ENCODE measurements at places on chromosomes 1 and 21.

GRCh38 chr1:66779475-66780078 is 21.5 kb downstream of the INSL5 start:
- DNase-seq, result no peak

DNA sequence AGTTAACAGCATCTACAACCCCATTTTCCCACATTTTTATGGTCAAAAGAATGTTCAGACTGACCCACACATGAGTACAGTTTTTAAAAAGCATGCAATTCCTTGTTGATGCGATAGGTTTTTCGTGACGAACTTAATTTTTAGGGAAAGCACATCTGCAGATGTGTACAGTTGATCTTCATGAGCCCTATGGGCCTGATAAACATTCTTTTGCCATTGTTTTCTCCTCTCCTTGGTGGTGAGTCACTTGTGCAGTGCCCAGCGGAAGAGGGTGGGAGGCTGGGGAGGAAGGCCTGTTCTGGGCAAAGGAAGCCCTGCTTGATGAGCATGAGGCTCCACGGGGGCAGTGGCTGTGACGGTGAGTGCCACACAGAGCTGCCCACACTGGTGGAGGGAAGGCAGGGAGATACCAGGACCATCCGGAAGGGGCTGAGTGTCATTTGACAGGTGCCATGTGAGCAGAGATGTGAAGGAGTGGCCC is 5.3 kb downstream of the ARF1 start:
- no peak for DNase-seq

GRCh38 chr1:7008975-7009740 is 223.9 kb downstream of the CAMTA1 start:
- DNase-seq, result no peak

DNA sequence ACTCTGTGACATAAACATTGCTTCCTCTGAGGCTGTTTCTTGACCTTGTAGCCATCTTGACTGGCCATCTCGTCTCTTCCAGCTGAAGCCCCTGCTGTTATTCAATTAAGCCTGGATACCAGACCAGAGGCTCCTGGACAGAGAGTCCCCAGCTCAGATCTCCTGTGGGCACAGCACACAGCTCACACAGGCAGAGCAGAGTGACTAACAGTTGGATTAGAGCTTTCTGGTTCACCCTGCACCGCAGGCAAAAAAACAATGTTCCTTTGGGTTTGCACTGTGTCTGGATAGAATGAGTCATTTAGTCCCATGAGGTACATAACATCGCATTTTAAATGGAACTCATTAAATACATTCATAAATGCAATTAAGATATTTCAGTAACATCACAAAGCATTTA is 33.4 kb upstream of the USH2A start:
- no peak for DNase-seq

DNA sequence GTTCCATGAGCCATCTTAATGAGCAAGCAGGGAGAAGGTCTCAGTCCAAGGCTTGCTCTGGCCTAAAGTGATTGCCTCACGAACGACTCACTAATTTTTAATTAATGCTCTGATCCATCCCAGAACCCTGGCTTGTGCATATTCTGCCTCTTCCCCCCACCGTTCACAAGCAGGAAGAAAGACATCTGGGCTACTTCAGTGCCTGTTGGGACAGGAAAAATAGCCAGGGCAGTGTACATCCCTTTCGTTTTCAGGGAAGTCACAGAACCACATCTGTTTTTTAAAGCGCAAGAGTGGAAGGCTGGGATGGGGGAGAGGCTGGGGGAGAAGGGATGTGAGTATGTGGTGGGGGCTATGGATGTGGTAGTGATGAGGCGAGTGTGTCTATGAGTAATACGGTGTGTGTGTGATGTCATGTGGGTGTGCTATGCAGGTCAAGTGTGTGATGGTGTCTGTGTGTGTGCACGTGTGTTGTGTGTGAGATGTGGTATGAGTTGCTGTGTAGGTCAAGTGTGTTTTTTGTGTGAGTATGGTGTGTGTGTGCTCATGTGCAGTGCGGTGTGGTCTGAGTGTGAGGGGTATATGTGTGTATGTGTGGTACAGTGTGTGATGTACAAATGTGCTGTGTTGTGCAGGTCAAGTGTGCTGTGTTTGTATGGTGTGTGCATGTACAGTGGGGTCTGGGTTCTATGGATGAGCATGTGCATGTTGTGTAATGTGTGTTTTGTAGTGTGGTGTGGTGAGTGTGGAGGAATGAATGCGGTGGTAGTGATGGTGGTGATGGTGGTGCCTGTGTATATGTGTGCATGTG is 64.9 kb upstream of the SYT6 start:
- DNase-seq, result no peak

GRCh38 chr1:1348420-1349255 is 580 bp downstream of the DVL1 start:
- no peak for DNase-seq

- no peak for DNase-seq
Measured at GRCh38 chr1:161017756-161018630, 3.0 kb downstream of the F11R start.

- DNase-seq, result no peak
Measured at GRCh38 chr1:1239614-1240347, 6.7 kb downstream of the C1QTNF12 start.

GRCh38 chr1:6392809-6393399 is 663 bp downstream of the ACOT7 start:
- DNase-seq, result no peak

DNA sequence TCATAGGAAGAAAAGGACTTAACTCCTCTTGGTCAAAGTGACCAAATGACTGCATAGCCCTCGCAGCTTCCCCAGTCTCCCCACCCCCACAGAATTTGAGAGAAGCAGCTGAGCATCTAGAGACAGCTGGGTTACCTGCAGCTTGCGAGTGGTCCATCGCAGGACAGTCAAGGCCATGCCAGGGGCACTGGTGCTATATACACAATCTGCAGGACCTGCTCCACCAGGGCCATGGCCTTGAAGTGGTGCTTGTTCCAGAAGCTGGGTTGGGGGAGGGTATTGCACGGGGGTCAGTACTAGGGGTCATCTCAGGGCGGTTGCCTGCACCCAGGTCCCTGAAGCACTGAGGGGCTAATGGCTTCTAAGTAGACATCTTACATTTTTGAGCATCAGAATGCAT is 10.4 kb downstream of the MRTO4 start:
- no peak for DNase-seq

- no peak for DNase-seq
Measured at GRCh38 chr1:10903821-10904220, 107.4 kb upstream of the CASZ1 start.

DNA sequence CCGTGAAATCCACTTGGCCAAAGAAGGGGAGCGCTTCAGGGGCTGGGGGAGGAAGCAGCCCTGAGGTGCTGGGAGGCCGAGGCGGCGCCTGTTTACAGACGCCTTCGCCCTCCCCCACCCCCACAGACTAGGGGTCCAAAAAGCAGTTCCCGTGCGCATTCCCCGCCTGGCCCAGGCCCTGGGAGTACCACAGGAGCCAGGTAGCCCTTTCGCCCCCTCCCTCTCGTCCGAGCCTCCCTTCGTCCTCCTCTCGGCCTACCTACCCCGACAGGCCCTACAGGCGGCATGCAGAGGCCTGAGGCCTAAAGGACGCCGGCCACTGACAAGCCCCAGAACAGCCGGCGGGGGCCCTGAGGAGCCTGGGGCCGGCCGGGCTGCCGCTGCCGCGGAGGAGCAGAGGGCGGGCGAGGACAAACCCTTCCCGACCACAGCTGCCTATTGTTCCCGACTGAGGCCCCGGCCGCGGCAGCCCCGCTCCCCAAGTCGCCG is 522 bp downstream of the RC3H1 start:
- peak; percentile 80 for DNase-seq

- no peak for DNase-seq
Measured at GRCh38 chr1:190563230-190563629, 85.6 kb upstream of the BRINP3 start.

GRCh38 chr1:100719490-100719889 is at the start of gene VCAM1:
Gene VCAM1, plus strand, starts transcription at chr1:100719742. Its CDS starts 119 bp downstream, at chr1:100719861.
- DNase-seq, result no peak

DNA sequence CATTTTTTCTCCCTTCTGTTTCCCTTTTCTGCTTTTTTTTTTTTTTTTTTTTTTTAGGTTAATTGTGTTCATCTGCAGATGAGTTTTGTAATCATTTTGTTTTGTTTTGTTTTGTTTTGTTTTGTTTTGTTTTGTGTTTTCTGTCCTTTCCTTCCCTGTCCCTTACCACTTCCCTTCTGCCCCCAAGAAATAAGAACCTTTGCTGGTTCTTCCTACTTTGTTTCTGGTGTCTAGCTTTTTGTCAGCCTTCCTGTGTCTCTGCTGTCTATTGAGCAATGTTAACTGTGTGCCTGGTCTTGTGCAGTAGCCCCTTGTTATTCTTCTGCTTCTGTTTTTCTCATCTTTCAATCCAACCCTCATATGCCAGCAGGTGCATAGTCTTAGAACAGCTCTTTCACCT is 46.0 kb downstream of the MPZL1 start:
- no peak for DNase-seq

GRCh38 chr1:186059311-186059710 is 315.7 kb downstream of the TPR start:
- DNase-seq, result no peak

DNA sequence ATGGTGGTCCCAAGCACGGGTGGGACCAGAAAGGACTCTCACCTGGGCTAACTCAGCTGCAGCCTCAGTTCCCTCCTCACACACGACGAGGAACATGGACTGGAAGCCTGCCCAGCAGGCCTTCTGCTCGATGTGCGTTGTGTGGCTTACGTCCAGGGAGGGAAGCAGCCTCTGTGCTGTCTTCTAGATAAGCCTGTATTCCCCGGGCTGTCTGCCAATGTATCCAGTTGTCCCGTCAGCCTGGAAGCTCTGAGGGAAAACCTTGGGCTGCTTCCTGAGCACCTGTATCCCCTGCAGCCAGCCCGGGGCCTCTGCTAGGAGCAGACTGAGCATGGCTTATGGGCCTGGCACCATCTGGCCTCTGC is 10.5 kb downstream of the PCSK9 start:
- DNase-seq, result no peak

- no peak for DNase-seq
Measured at GRCh38 chr1:112057736-112058135, 68.3 kb upstream of the KCND3 start.

DNA sequence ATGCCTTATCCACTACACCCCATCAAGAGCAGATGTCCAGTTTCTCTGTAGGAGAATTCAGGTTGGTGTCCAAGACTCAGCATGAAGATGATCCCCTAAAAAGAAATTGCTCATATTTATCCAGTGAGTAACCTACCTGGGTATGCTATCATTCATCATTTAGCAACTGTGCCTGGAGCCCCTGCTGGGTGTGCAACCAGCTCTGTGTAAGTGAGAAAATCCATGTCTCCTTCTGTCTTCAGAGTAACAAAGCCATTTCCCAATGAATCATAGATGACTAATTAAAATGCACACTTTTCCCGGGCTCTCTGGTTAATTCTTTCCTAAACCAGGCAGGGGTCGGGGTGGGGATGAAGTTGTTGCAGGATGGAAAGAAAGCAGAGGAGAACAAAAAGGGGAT is 35.8 kb downstream of the OLFML3 start:
- no peak for DNase-seq

DNA sequence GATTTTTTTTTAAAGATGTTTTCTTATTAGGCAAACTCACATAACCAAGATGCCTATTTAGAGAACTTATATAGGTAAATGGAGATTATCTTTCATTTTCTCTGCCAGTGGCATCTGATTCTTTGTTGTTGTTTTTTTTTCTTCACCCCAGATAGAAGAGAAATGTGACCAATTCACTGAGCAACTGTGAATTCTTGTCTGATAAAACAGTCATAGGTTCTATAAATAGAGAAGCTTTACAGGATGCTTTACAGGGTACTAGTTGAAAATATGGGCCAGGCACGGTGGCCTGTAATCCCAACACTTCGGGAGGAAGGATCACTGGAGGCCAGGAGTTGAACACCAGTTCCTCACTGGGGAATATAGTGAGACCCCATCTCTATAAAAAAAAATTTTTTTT is 50.7 kb upstream of the LAMC2 start:
- no peak for DNase-seq

DNA sequence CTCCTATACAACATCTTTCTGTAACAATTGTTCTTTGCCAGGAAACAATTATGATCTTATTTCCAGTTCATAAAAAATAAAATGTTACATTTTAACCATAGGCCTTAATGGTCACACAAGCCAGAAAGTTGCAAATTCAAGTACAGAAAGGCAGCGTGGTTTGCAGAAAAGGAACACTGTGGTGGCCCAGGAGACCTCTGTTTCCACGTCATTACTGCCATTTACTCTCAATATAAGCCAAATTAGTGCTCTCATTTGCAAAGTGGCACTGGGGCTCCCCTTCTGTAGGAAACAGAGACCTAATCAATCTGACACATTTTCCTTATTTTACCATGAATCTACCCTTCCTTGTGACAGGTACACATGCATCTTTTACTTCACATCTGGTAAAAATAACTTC is 79.3 kb upstream of the TLR5 start:
- no peak for DNase-seq

- DNase-seq, result no peak
Measured at GRCh38 chr1:169949139-169949538, 55.4 kb upstream of the SCYL3 start.

- no peak for DNase-seq
Measured at GRCh38 chr1:156801409-156802121, 15.1 kb downstream of the SH2D2A start.

DNA sequence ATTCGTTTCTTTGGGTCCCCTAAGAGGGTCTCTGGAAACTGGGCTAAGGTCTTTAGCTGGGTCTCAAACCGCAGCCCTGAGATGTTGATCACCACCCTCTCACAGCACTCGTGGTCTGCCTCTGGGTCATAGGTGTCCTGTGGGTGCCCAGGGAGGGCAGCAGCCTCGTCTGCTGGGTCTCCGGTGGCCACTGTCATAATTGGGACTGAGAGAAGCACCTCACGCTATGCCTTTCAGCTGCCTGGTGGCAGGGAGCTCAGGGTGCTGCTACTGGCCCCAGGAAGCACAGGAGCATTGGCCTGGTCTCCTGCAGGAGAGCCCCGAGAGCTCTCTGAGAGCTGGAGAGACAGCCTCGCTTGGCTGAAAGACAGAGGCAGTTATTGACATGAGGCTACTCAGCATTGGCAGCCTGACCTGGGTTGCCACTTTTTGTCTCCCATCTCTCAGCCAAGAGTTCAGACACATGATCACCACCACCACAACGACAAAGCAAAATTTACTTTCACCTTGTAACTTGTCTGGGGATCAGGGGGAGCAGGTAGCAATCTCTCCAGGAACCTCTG is 1.5 kb downstream of the KCNA2 start:
- DNase-seq, result no peak

DNA sequence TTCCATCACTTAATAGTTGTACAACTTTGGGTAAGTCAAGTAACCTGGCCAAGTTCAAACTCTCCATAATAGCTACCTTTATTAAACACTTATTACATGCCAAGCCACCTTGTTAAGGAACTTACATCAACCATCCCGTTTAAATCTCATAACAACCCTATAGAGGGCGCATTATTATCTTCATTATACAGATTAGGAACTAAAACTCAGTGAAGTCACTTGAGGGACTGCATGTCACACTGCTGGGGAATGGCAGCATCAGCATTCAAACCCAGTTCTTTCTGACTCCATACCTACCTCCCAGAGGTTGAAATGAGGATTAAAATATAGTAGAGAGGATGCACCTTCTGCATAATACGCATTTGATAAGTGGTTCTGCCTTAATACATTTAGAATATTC is 47.1 kb upstream of the PLA2G2C start:
- DNase-seq, result no peak

- no peak for DNase-seq
Measured at GRCh38 chr1:43602990-43603389, 47.0 kb upstream of the KDM4A start.

- no peak for DNase-seq
Measured at GRCh38 chr1:6761196-6761737, 24.0 kb upstream of the CAMTA1 start.

All from stimulated activated effector memory CD8-positive, alpha-beta T cell treated with anti-CD3 and anti-CD28 coated beads, Interleukin-12 subunit alpha, Interleukin-12 subunit beta, amount 100 ng/mL, for 72 hours (primary cell).